GM23248 (cell line): ENCODE measurements at places on chromosomes 12 and 14.

GRCh38 chr12:123839826-123840225 is 77.7 kb downstream of the DNAH10 start:
- no peak for DNase-seq
- H3K4me1 ChIP-seq = no peaks in the 10 kb centered on the region
- H3K27ac ChIP-seq = no peak overlapping the region
- no peaks in the 10 kb centered on the region for H3K36me3 ChIP-seq
- no peak overlapping the region for H3K4me3 ChIP-seq

DNA sequence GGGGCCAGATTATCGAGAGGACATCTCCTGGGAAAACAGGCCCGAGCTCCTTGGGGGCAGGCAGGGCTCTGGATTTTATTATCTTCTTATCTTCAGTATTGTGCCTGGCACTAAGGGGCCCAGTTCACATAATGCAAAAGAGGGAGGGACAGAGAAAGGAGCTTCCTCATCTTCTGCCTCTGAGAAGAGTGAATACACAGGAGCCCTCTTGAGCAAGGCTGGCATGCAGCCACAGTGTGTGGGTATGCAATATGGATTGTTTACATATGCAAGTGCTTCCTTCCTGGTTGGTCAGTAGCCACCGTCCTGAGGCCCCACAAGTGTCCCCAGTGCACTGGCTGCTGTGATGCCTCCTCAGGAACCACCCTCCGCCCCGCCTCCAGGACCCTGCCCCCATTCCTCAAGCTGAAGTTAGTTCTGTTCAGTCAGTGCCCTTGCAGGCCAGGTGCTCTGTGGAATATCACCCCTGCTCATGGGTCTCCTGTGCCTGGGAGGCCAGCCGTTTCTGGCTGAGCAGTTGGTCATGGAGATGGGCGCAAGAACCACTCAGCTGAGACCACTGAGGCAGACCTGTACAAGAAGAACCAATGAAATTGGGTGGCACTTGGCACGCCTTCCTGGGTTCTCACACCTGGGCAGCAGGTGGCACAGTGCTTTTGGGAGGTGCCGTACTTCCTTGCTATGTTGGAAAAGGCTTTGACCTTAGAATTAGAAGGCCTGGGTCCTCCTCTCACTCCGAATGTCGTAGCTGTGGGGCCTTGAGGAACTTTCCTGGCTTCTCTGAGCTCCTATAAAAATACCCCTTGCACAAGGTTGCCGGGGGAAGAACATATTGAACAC is 35.1 kb upstream of the ACTN1 start:
- H3K4me3 ChIP-seq = no peak overlapping the region
- H3K27ac ChIP-seq = no peak overlapping the region
- H3K4me1 ChIP-seq = peaks cover 9% of the 10 kb centered on the region; the same call in 1 of the 2 replicates
- DNase-seq = peak; percentile 60

GRCh38 chr12:89309815-89310214 is 42.5 kb downstream of the DUSP6 start:
- no peaks in the 10 kb centered on the region for H3K4me1 ChIP-seq
- no peak overlapping the region for H3K4me3 ChIP-seq
- DNase-seq = no peak
- no peak overlapping the region for H3K27ac ChIP-seq
- no peaks in the 10 kb centered on the region for H3K27me3 ChIP-seq
- H3K36me3 ChIP-seq = no peaks in the 10 kb centered on the region

GRCh38 chr12:53313996-53314395 is 7.4 kb downstream of the AAAS start:
- H3K27me3 ChIP-seq = no peaks in the 10 kb centered on the region
- DNase-seq = no peak
- no peak overlapping the region for H3K4me3 ChIP-seq
- no peaks in the 10 kb centered on the region for H3K4me1 ChIP-seq
- no peak overlapping the region for H3K27ac ChIP-seq

- no peak overlapping the region for H3K27ac ChIP-seq
- H3K4me3 ChIP-seq = peak overlapping the region; percentile 22
- no peaks in the 10 kb centered on the region for H3K36me3 ChIP-seq
- no peaks in the 10 kb centered on the region for H3K27me3 ChIP-seq
- DNase-seq = no peak
- H3K4me1 ChIP-seq = peaks cover 40% of the 10 kb centered on the region
Measured at GRCh38 chr12:63849106-63849620, 4.7 kb downstream of the SRGAP1 start.

DNA sequence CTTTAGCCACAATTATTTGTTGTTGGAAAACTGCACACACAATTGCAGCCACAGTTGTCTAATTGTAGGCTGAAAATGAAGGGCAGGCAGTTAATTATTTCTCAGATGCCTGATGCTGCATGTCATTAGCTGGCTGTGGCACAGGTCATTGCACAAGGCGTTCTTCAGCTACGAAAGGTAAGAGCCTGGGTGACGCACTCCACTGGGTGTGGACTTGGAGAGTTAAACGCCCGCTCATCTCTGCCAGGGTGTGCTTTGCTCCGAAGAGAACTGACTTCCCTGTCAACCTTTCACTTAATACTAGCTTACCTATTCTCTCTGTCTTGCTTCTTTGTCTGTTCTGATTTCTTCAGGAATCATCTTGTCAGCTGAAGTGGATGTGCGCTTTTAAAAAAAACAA is 91.4 kb upstream of the CPM start:
- peak overlapping the region; percentile 68 for H3K4me3 ChIP-seq
- peaks cover 28% of the 10 kb centered on the region for H3K4me1 ChIP-seq
- peak; percentile 96 for DNase-seq

DNA sequence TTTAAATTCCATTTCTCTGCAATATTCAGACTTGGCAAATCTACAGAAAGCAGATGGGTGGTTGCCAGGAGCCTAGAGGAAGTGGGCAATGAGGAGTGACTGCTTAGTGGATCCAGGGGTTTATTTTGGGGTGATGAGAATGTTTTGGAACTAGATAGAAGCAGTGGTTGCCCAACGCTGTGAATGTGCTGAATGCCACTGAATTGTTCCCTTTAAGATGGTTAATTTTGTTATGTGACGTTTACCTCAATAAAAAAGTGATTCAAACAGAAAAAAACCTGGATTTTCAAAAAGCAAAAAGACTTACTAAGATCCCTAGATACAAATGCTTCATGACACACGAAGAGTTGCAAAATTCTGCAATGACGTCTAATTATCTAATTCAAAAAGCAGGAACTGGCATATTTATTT is 34.2 kb downstream of the DAO start:
- H3K4me3 ChIP-seq = no peak overlapping the region
- H3K27ac ChIP-seq = no peak overlapping the region
- peak; percentile 67 for DNase-seq

GRCh38 chr12:20436316-20436715 is 68.0 kb downstream of the PDE3A start:
- no peaks in the 10 kb centered on the region for H3K4me1 ChIP-seq
- H3K27me3 ChIP-seq = no peaks in the 10 kb centered on the region
- H3K27ac ChIP-seq = no peak overlapping the region

GRCh38 chr14:87285506-87285905 is 707.5 kb downstream of the GALC start:
- DNase-seq = no peak
- no peaks in the 10 kb centered on the region for H3K36me3 ChIP-seq
- no peaks in the 10 kb centered on the region for H3K27me3 ChIP-seq
- H3K4me3 ChIP-seq = no peak overlapping the region

DNA sequence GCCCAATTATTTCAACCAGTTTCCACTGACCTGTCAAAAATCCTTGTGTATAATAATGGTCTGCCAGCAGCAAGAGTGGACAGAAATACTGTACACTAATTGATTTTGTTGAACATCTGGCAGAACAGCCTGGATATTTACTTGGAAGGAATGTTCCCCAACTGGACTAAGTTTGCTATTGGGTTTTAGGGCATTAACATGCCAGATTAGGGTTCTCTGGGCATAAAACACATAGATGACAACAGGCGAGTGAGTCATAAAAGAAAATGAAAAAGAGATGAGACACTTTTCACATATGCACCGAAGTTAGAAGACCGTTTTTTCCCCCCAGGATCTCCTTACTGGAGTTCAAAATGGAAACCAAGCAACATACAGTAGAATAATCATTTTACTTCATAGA is 236.3 kb upstream of the NAV3 start:
- DNase-seq = peak; percentile 51
- H3K27me3 ChIP-seq = no peaks in the 10 kb centered on the region
- H3K27ac ChIP-seq = no peak overlapping the region
- H3K4me3 ChIP-seq = no peak overlapping the region
- no peaks in the 10 kb centered on the region; the same call in 1 of the 2 replicates for H3K4me1 ChIP-seq

DNA sequence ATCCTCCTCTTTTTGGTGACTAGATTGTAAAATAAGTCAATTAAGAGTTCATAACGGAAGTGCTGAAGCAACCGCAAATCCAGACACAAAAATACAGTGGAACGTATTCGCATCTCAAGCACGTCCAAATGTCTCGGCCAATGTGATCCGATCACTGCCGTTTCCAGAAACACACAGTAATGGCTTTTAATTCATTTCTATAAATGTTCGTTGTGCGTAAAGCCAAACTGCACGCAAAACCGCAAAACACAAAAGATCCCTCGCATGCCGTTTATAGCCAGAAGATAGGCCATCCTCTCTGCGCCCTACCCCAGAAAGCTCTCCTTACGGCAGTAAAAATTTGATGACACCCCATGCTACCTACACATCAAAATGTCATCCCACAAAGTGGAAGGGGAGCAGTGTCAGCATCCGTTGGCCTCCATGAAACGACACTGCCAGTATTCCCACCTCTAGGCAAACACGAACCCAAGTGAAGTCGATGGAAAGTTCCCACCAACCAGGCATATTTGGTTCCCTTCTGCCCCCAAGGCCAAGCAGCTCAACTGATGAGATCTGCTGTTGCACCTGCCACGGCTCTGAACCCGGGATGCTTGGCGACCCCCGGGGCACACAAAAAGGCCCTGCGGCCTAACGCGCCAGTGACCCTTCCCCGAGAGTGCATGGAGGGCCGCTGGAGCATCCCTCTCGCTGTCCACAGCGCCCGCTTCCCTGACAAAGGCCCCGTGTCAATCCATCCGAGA is 1.4 kb downstream of the HECTD4 start:
- peak; percentile 41 for DNase-seq
- H3K27me3 ChIP-seq = no peaks in the 10 kb centered on the region
- H3K4me1 ChIP-seq = 0 out of 2 replicates have a peak, but pooled peaks cover 7% of the 10 kb centered on the region
- peak overlapping the region; percentile 11; the same call in 1 of the 2 replicates for H3K27ac ChIP-seq
- H3K4me3 ChIP-seq = peak overlapping the region; percentile 89

DNA sequence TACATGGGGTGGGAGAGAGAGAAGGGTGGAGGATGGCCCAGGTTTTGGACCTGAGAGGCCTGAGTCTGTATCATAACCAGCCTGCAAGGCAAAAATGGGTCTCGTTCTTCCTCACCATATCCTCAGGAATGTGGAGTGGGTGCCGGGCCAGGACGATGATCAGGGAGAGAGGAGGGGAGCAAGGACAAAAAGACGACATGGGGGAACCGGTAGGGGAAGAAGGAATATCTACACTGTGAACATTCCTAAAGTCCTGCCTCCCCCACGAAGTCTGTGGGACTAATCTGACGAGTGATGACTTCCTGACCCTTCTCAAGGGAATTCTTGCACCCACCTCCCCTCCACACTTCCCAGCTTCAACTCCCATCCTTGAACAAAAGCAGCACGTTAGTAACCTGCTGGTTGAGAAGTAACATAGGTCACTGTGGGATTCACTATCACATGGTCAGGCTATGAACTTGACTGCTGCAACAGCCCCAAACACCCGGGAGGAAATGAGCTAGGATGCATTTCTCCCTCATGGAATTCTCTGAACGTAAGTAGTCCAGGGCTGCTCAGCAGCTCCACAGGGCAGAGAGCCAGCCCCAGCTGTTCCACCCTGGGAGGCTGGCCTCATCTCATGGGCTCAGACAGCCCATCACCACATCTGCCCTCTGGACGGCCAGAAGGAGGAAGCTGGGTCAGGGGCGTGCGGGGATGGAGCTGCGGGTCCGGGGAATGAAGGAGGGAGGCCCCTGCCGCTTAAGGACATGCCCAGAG is 36.8 kb upstream of the VWF start:
- no peaks in the 10 kb centered on the region for H3K36me3 ChIP-seq
- no peak overlapping the region for H3K27ac ChIP-seq
- peak; percentile 18 for DNase-seq
- H3K4me3 ChIP-seq = no peak overlapping the region
- no peaks in the 10 kb centered on the region for H3K27me3 ChIP-seq

DNA sequence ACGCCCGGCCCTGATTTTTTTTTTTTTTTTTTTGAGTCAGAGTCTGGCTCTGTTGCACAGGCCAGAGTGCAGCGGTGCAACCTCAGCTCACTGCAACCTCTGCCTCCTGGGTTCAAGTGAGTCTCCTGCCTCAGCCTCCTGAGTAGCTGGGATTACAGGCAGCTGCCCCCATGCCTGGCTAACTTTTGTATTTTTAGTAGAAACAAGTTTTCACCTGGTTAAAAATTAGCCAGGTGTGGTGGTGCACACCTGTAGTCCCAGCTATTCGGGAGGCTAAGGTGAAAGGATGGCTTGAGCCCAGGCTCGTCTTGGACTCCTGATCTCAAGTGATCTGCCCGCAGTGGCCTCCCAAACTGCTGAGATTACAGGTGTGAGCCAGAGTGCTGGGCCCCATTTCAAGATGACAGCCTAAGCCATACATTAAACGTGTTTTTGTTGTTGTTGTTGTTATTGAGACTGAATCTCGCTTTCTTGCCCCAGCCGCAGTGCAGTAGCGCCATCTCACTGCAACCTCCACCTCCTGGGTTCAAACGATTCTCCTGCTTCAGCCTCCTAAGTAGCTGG is 42.7 kb upstream of the EAPP start:
- H3K36me3 ChIP-seq = peaks cover 57% of the 10 kb centered on the region
- DNase-seq = no peak
- H3K27me3 ChIP-seq = no peaks in the 10 kb centered on the region
- peaks cover 11% of the 10 kb centered on the region for H3K4me1 ChIP-seq

- peaks cover 37% of the 10 kb centered on the region; the same call in 1 of the 2 replicates for H3K27me3 ChIP-seq
- H3K4me3 ChIP-seq = no peak overlapping the region
- no peaks in the 10 kb centered on the region for H3K36me3 ChIP-seq
- H3K4me1 ChIP-seq = no peaks in the 10 kb centered on the region
- no peak for DNase-seq
Measured at GRCh38 chr14:75568791-75569190, 9.6 kb upstream of the FLVCR2 start.

GRCh38 chr14:103735022-103735421 is 19.4 kb downstream of the ZFYVE21 start:
- peaks cover 9% of the 10 kb centered on the region; the same call in 1 of the 2 replicates for H3K36me3 ChIP-seq
- no peak for DNase-seq
- H3K27ac ChIP-seq = no peak overlapping the region
- H3K4me3 ChIP-seq = no peak overlapping the region
- H3K4me1 ChIP-seq = no peaks in the 10 kb centered on the region
